Right ventricle myocardium inferior (tissue), 1 donor: ENCODE measurements at places on chromosomes 11 and 22. TPM values are rescaled to one million over a fixed set of nuclear protein-coding genes. Genes with fewer than 3 reads are reported as not detected.

Gene SLC22A6
- total RNA-seq = not detected

Gene OR8G1
- not detected for total RNA-seq

Gene MYEOV
- not detected for total RNA-seq

Gene MRPL11
- 58.7 TPM for total RNA-seq

Gene DNAJB7
- total RNA-seq = not detected

Gene SLC37A2
- total RNA-seq = 4.2 TPM

Gene CLDN5
- 29.9 TPM for total RNA-seq

Gene MFNG
- total RNA-seq = 14.4 TPM

Gene OR51I1
- not detected for total RNA-seq
